ENCODE measurements at places on chromosomes 6 and 20. TPM values are rescaled to one million over a fixed set of nuclear protein-coding genes. Genes with fewer than 3 reads are reported as not detected.

The LPIN3 gene
- 4.3 TPM for total RNA-seq

The GPSM3 gene
- total RNA-seq, result 282 TPM

The FNDC11 gene
- total RNA-seq, result 0.15 TPM

The TULP4 gene
- 36.3 TPM for total RNA-seq

The CDH22 gene
- total RNA-seq, result not detected

The WDR27 gene
- 18.1 TPM for total RNA-seq

The FAM209B gene
- 1.9 TPM for total RNA-seq

The GPR63 gene
- 2.9 TPM for total RNA-seq

The TRIM31 gene
- not detected for total RNA-seq

The SPATA25 gene
- 0.84 TPM for total RNA-seq

The EFCAB8 gene
- 1.2 TPM for total RNA-seq

The MYBL2 gene
- total RNA-seq, result 106 TPM

The NKAPL gene
- 0.12 TPM for total RNA-seq

The CCN6 gene
- not detected for total RNA-seq

The PGBD1 gene
- 1.5 TPM for total RNA-seq

The MCM9 gene
- 19.9 TPM for total RNA-seq

The LAMA4 gene
- not detected for total RNA-seq

The HLA-DOA gene
- 1.5 TPM for total RNA-seq

The BTBD9 gene
- total RNA-seq, result 12.6 TPM

The KCNB1 gene
- total RNA-seq, result 0.07 TPM
